ENCODE measurements at places on chromosomes 7 and 10. TPM values are rescaled to one million over a fixed set of nuclear protein-coding genes. Genes with fewer than 3 reads are reported as not detected.

Gene SLC18A2
- not detected for total RNA-seq

DNA sequence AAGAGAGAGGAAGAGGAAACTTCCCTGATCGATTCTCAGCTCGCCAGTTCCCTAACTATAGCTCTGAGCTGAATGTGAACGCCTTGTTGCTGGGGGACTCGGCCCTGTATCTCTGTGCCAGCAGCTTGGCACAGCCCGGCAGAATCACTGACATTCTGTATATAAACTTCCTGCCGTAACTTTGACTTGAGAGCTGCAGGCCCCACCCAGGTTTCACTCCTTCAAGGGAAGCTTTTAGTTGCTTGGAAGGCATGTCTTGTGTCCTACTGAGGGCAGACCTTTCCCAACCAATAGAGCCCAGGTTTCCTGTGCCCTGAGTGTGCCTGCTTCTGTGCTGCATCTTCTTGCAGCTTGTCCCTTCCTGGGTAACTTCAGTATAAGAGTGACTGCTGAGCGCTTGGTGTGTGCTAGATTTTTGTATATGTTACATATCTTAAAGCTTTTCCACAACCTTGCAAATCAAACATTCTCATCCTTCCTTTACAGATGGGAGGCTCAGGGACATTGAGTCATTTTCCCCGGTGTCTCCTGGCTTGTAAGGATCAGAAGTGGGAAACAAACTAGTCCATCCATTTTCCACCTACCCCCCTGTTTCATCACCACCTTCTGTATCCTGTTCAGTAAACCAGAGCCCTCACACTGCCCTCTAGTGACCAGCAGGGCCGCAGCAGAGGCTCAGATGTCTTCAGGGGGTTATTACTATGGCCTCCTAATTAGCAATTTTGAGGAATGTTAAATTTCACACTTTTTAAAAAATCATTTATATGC lies 225.2 kb upstream of the PRSS58 start:
- no peak for DNase-seq

GRCh38 chr7:44963364-44964290 lies 15.2 kb downstream of the MYO1G start:
- DNase-seq = no peak

DNA sequence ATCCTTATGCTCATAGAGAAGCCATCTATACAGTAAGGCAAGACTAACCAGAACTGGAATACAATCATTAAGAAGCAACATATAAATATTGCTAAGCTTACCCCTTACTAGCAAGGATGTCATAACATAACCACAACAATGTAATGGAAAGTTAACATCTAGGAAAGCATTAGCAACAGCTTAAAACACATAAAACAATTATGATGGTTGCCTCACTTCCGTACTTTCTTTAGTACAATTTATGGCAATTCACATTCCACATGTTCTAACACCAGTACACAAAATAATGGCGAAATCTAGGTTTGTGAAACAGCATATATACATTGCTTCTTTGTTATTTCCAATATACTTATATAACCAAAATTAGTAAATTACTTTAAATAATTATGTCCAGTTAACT lies 195.0 kb downstream of the AHR start:
- no peak for DNase-seq

DNA sequence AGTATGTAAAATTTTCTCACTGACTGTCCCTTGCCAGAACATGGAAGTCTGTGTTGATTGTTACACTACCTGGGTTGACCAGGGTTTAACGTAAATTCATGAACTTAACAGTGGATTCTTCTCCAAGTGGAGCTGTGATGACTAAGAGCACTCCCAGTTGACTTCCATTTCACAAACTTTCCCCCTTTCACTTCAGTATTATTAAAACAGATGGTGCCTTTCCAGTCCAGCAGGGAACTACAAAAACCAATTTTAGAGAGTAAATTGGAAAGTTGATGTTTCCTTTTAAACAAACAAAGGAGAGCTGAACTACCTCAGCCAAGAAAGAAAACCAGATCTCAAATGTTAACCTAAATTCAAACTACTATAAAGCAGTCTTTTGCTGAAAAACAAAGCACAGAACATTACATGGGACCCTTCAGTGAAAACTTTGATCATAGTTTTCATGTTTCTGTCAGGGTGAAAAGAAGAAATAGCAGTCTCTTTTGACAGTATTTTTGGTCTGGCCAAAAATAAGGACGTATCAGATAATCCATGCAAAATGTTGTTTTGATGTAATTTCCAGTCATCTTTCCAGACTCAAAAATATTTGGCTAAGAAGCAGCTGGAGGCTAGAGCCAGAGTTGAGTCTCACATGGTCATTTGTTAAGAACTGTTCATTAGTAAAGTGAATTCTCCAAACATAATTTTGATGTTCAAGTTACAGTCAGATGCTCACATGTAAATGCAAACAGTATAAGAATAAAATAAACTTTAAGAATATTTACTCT lies 479.9 kb upstream of the AKR1E2 start:
- DNase-seq = no peak
